ENCODE measurements at places on chromosomes 7 and 10.

GRCh38 chr7:1106793-1107421 lies 19.0 kb downstream of the GPER1 start:
- no peak for DNase-seq

DNA sequence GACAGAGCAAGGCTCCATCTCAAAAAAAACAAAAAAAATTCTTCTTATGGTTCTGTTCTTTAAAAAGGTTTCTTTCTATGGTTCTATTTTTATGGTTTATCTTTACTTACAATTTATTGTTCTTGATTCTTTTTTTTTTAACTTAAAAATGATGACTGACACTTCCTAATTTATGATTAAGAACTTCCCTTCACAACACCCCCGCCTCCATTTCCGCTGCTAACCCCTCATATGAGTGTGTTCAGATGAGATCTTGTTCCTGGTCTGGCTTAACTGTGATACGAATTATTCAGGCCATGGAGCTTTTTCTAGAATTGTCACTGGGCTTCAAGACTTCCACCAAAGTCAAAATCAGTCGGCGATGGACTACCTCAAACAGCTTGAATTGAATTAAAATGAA lies 33.9 kb downstream of the PTER start:
- peak; percentile 3 for DNase-seq

GRCh38 chr7:148011753-148012152 lies 578.8 kb upstream of the C7orf33 start:
- no peak for DNase-seq

DNA sequence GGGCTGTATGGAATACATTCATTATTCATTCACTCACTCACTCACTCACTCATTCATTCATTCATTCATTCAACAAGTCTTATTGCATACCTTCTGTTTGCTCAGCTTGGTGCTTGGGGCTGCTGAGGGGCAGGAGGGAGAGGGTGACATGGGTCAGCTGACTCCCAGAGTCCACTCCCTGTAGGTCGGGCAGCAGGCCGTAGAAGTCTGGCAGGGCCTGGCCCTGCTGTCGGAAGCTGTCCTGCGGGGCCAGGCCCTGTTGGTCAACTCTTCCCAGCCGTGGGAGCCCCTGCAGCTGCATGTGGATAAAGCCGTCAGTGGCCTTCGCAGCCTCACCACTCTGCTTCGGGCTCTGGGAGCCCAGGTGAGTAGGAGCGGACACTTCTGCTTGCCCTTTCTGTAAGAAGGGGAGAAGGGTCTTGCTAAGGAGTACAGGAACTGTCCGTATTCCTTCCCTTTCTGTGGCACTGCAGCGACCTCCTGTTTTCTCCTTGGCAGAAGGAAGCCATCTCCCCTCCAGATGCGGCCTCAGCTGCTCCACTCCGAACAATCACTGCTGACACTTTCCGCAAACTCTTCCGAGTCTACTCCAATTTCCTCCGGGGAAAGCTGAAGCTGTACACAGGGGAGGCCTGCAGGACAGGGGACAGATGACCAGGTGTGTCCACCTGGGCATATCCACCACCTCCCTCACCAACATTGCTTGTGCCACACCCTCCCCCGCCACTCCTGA lies 2.4 kb downstream of the EPO start:
- DNase-seq, result no peak

GRCh38 chr10:131910663-131911314 lies 10.0 kb downstream of the PPP2R2D start:
- DNase-seq, result no peak

DNA sequence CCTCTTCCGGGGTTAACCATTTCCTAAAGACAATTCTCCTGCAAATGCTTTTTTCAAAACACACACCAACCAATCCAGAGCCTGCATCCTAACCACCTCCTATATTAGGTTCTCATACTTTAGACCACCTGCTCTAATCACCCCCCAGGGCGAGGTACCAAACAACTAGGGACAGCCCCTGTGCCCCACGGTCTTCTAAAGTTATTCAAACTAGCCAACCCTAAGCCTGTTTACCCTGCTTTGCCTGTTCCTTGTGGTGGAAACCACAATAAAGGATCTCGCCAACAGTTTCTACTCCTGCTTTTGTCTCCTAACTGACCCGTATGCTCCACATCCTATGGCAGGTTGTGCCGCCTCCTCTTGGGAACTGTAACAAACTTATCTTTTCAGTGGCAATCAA lies 21.1 kb downstream of the SP4 start:
- no peak for DNase-seq

- no peak for DNase-seq
Observed at GRCh38 chr10:50566150-50566549, 57.6 kb downstream of the SGMS1 start.

DNA sequence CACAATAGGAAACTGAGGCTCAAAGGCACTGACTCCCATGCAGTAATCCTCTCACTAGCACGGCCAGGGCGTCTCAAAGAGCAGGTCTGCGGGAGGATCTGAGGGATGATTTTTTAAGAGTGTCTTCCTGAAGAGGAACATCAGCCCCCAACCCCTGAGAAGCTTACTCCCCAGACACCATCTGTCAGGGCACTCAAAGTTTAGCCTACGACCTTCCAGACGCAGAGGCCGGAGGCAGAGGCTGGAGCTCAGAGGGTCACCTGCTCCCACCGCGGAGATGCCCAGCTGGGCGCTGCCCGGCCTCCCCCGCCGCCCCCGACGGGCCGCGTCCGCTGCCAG lies 1.7 kb downstream of the ZNF777 start:
- DNase-seq, result no peak

DNA sequence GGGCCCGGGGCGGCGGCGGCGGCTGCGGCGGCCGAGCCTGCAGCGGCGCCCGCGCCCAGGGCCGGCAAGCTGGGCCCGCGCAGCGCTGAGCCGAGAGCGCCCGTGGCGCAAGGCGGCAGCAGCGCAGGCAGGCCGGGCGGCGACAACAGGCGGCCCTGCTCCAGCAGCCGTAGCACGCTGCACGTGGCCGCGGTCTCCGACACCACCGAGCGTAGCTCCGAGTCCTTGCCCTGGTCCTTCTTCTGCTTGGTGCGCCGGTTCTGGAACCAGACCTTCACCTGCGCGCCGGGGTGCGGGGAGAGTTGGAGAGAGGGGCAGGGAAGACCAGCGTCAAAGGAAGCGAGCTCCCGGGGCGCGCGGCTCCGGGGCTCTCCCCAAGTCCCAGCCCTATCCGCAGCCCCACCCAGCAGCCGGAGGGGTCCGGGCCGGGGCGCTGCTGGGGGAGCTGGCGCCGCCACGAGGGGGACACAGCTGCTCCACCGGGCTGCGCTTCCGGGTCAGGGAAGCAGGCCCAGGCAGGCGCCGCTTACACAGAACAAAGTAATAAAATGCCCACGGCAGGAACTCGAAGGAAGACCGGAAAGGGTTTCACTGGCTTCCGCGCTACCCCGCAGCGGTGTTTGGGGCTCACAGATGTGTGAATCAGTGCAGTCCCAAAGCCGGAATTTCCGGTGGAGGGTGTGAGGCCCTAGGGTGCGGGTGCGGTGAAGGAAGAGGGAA lies 3.6 kb downstream of the VAX1 start:
- DNase-seq, result no peak

- no peak for DNase-seq
Observed at GRCh38 chr10:98400482-98400881, 14.5 kb downstream of the PYROXD2 start.

GRCh38 chr7:94697035-94697974 lies 41.4 kb upstream of the SGCE start:
- no peak for DNase-seq

GRCh38 chr7:85156661-85157208 lies 30.1 kb downstream of the SEMA3D start:
- DNase-seq, result no peak

GRCh38 chr10:18278181-18278580 lies 138.0 kb downstream of the CACNB2 start:
- DNase-seq, result no peak

- DNase-seq, result no peak
Observed at GRCh38 chr7:31814187-31814586, 127.2 kb downstream of the PPP1R17 start.

GRCh38 chr7:115004121-115004520 lies 82.2 kb downstream of the MDFIC start:
- DNase-seq, result no peak

Measured in stimulated activated CD4-positive, alpha-beta T cell treated with anti-CD3 and anti-CD28 coated beads, Interleukin-4, amount 100 ng/mL, for 4 hours (primary cell).